Bone marrow (tissue), 2 donors: ENCODE measurements at places on chromosomes 1 and 21.

DNA sequence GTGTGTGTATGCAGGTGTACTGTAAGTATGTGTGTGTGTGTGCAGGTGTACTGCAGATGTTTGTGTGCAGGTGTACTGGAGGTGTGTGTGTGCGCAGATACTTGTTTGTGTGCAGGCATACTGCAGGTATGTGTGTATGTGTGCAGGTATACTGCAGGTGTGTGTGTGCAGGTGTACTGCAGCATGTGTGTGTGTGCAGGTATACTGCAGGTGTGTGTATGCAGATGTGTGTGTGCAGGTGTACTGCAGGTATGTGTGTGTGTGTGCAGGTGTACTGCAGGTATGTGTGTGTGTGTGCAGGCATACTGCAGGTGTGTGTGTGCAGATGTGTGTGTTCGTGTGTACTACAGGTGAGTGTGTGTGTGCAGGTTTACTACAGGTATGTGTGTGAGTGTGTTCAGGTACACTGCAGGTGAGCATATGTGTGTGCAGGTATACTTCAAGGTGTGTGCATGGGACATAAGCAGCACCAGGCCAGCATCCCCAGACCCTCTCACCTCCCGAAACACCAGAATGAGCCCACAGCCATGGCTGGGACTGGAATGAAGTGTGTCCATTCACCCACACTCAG, 97.5 kb downstream of the DMRTB1 start:
- DNase-seq, result no peak

- no peak for DNase-seq
These were observed 184.6 kb downstream of the LMO4 start for GRCh38 chr1:87513255-87513654.

DNA sequence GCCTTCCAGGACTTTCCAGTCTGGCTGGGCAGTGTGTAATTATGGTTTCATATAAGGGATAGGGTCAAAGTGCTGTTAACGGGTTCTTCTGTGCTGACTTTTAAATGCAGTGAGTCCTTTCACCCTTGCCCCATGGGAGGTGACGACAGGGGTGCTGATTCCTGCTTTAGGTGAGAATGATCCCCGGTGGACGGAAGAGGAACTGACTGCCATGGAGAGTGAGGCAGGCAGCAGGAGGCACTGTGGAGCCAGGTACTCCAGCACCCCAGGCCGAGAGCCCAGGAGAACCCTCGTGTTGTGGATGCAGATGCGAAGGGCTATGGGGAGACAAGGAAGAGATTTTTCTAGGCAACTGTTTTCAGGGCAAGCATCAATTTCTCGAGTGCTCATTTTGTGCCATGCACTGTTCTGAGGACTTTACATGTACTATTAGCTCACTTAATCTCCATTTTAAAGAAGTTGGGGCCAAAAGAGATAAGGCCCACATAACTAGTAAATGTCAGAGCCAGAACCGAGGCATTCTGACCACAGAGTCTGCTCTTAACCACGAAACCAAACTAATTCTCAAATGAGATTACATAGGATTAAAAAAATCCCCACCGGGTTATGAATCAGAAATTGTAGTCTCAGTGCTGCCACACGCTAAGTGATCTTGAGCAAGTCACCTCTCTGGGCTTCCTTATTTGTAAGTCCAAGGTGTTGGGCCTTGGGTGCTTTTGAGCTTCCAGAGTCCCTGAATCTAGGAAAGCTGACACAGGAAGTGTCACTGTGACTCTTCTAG, 28.2 kb downstream of the STPG1 start:
- DNase-seq, result no peak

DNA sequence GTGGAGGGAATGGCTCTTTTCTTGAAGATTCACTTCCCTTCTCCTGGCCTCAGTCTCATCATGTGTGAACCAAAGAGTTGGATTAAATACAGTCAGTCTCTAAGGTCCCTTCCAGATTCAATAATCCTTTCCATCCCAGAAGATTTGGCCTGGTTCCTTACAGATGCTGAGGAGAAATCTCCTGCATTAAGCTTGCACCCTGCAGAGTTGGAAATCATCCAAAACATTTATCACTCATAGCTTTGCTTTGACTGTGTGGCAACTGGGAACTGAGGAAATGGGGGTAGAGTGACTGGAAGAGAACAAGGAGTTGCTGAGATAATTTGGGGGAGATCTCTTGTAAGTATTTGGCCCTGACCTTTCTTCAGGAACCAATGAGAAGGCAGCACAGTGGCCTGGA, 220.5 kb upstream of the SGIP1 start:
- no peak for DNase-seq

- no peak for DNase-seq
These were observed 617.3 kb downstream of the MATN1 start for GRCh38 chr1:30106125-30106524.

DNA sequence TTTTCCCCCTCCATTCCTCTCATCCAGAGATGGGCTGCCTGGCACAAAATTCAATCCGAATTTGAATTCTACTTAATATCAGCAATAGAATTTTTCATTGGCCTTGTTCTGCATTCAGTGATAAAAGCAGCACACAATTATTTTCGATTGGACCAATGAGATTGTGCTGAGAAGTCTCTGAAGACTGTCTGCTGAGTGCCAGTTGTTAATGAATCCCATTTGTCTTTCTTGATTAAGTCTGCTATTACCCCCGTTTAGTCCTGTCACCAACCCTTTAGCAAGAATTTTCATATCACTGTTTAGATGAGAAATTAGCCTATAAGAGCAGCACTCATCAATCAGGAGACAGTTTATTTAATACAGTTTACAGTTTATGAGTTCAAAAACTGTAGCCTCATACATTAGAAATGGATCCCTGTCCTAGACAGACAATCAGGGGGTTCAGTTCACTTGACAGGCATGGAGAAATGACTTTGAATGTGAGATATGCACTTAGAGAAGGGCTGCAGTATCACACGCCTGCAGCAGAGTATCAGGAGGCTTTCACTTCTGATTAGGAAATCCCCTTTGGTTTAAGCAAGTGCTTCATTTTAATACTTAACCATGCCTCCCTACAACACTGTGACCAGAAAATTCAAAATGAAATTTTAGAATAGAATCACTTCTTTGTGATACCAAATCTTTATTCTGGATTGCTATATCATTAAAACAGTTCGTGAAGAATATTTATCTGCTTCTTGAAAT, 304.7 kb upstream of the PTBP2 start:
- no peak for DNase-seq

DNA sequence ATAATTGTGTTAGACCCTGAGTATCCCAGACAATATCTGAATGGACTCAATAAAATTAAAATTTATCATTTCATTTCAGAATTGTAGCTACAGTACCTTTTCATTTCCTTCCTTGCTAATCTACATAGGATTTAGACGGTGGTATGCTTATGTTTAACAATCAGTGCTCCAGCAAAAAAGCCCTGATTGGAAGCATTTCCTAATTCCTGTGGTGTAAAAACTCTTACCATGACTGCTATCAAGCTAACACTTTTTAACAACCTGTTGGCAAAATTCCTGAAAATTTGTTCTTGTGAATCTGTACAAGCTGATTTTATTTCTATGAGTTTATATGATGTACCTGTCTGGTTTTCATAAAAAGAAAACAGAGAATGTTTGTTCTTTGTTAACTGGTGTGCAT, 5.2 kb upstream of the FNBP1L start:
- DNase-seq, result no peak

- no peak for DNase-seq
These were observed 18.2 kb downstream of the SCCPDH start for GRCh38 chr1:246742396-246742795.

DNA sequence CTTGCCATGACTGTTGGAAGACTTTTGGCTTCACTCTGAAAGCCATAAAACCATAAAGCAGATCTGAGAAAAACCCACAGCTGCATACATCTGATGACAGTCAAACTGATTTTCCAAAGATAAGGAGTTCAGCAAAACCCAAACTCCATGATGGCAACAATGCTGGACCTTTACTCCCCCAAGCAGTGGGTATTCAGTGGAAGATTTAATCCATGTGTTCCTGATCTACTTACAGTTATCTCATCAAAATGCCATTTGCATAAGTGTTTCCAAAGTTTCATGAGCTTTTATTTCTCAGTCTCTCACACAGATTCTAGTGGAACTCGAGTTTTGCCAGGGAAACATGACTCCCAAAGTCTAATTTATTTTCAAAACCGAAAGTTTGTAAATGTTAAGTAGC, 184.9 kb downstream of the ZC3H11B start:
- DNase-seq, result no peak

GRCh38 chr1:172582889-172583288, 49.9 kb downstream of the SUCO start:
- no peak for DNase-seq

GRCh38 chr1:116737855-116738321, 16.3 kb upstream of the CD2 start:
- DNase-seq, result no peak
